ENCODE measurements at places on chromosomes 5 and 9. TPM values are rescaled to one million over a fixed set of nuclear protein-coding genes. Genes with fewer than 3 reads are reported as not detected.

DNA sequence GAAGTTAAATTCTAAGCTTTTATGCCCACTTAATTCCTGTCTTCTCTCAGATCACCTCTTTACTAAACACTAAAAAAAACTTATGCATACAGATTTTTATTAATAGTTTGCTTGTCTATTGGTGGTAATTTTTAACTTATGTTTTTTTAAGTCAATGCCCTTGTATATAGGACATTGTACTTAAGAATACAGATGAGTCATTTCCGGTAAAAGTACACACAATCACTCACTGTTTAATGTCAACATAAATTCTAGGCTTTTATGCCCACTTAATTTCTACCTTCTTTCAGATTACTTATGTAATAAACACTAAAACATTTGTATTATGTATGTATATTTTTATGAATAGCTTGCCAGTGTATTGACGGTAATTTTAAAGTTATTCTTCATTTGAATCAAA, 872.8 kb upstream of the CDH9 start:
- H3K27me3 ChIP-seq = no peaks in the 10 kb centered on the region
- H3K4me1 ChIP-seq = no peaks in the 10 kb centered on the region
- no peak for DNase-seq
- no peak overlapping the region for H3K27ac ChIP-seq
- no peak overlapping the region for H3K4me3 ChIP-seq
- H3K36me3 ChIP-seq = no peaks in the 10 kb centered on the region

DNA sequence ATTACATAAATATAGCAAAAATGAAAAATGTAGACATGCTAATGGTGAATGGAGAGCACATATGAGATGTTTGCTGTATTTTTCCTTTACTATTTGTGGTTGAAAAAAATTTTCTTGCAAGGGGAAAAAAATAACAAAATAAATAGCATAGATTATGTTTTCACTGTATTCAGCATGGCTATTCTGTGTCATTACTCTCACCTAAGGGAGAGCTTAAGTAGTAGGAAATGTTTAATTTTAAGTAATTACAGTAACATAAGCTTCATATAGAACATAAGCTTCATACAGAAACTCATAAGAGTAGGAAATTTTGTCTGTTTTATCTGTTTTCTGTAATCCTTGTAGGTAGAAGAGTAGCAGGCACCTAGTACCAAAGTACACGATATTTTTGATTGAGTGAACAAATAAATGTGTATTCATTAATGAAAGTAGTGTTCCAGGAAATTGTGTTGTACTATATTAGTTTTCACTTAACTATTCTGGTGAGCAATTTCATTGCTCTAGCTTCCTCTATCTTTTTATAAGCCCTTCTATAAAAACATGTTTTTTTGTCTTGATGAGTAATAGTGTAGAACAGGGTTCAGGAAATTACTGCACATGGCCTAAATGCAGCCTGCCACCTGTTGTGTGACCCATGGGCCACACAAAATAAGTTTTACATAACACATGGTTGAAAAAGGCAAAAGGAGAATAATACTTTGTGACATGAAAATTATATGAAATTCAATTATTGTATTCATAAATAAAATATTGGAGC, 1025.0 kb upstream of the CDH10 start:
- DNase-seq = no peak
- no peak overlapping the region for H3K27ac ChIP-seq
- H3K4me3 ChIP-seq = no peak overlapping the region

CACFD1 gene
- 18.8 TPM for total RNA-seq

DNA sequence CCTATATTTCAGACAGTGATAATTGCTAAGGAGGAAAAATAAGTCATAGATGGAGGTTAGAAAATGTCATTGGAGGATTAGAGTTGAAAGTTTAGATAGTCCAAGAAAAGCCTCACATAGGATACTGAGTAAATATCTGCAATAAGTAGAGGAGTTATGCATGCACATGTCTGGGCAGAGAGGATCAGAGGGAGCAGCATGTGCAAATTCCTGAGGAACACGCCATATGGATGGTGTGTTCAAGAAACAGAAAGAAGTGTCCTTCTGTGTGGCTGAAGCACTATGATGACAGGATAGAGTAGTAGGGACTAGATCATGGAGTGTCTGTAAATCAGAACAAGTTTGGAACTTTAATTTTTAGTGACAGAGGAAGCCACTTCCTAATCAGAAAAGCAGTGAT, 52.2 kb downstream of the SGCD start:
- no peak overlapping the region for H3K4me3 ChIP-seq
- H3K27ac ChIP-seq = no peak overlapping the region
- DNase-seq = no peak

- H3K4me3 ChIP-seq = no peak overlapping the region
- H3K27me3 ChIP-seq = no peaks in the 10 kb centered on the region
- peaks cover 11% of the 10 kb centered on the region for H3K4me1 ChIP-seq
- no peak overlapping the region for H3K27ac ChIP-seq
- H3K36me3 ChIP-seq = no peaks in the 10 kb centered on the region
- no peak for DNase-seq
Observed at GRCh38 chr5:147372191-147372590, 137.4 kb downstream of the STK32A start.

DNA sequence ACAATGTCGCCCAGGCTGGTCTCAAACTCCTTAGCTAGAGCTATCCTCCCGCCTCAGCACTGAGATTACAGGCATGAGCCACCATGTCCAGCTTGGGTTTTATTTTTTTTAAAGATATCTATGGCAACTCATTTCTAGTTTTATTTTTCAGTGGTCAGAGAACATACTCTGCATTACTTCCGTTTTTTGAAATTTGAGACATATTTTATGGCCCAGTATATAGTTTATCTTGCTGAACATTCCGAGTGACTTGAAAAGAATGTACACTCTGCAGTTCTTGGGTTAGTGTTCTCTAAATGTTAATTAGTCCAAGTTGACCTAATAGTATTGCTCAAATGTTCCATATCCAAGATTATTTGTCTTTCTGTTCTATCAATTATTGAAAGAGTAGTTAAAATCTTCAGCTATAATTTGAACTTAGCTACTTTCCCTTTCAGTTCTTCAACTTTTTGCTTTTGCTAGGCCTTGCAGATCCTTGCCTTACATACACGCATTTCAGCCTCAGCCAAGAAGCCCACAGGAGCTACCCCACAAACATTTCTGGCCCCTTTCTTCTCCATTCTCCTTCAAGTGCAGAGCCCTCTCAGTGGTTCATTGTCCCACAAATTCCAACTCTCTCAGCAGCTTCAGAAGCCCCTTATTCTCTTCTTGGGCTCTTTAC, 22.3 kb upstream of the SNAPC3 start:
- peak overlapping the region; percentile 97 for H3K27ac ChIP-seq
- DNase-seq = no peak
- no peaks in the 10 kb centered on the region for H3K27me3 ChIP-seq
- no peak overlapping the region for H3K4me3 ChIP-seq

DNA sequence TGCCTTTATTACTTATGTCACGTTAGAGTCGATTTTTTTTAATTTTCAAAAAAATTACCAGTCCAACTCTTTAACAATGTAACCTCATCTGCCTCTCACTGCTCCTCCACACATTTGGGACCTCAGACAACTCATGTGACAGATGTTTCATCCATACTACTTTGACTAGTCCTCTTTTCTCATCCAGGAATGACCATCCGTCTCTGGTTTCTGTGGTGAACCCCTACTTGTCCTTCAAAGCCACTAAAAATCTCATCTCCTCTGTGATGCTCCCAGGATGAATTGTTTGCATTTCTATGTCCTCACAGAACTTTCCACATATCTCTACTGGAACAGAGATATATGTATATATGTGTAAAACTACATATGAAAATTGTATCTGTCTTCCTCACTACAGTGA, 149.8 kb upstream of the ZNF462 start:
- no peak for DNase-seq
- H3K4me1 ChIP-seq = peaks cover 32% of the 10 kb centered on the region
- H3K27me3 ChIP-seq = no peaks in the 10 kb centered on the region
- H3K27ac ChIP-seq = no peak overlapping the region
- no peak overlapping the region for H3K4me3 ChIP-seq

- no peaks in the 10 kb centered on the region for H3K27me3 ChIP-seq
- no peak overlapping the region for H3K4me3 ChIP-seq
- H3K4me1 ChIP-seq = peaks cover 20% of the 10 kb centered on the region
- H3K27ac ChIP-seq = no peak overlapping the region
Observed at GRCh38 chr5:128673000-128673399, 135.0 kb upstream of the FBN2 start.

GRIA1 gene
- 0.77 TPM for total RNA-seq

DNA sequence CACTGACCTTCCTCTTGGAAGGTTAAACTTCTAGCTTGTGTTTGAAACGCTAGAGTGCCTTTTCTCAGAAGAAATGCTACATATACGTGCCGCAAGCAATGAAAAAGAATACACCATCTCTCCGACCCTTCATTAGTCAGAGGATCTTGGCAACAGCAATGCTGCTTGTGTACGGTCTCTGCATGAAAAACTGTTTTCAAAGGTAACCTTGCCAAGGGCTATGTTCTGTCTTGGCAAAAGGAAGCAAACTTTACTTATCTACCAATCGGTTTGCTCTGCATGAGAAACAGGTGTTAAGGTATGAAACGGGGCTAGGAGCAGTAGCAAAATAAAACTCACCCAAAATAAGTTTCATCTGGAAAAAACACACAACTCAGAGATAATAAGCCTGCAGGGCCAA, 297.8 kb downstream of the FBXL17 start:
- H3K36me3 ChIP-seq = peaks cover 4% of the 10 kb centered on the region
- no peak for DNase-seq
- H3K4me1 ChIP-seq = no peaks in the 10 kb centered on the region
- no peak overlapping the region for H3K4me3 ChIP-seq
- H3K27ac ChIP-seq = no peak overlapping the region

- peak overlapping the region; percentile 8 for H3K27ac ChIP-seq
- no peak overlapping the region for H3K4me3 ChIP-seq
- no peaks in the 10 kb centered on the region for H3K27me3 ChIP-seq
- H3K4me1 ChIP-seq = peaks cover 10% of the 10 kb centered on the region
- DNase-seq = no peak
Observed at GRCh38 chr5:146165460-146165859, 17.0 kb downstream of the LARS1 start.

GGTA1 gene
- total RNA-seq = 0.46 TPM

- no peak overlapping the region for H3K4me3 ChIP-seq
- no peak overlapping the region for H3K27ac ChIP-seq
- no peaks in the 10 kb centered on the region for H3K4me1 ChIP-seq
- H3K27me3 ChIP-seq = peaks cover 28% of the 10 kb centered on the region
- no peak for DNase-seq
- no peaks in the 10 kb centered on the region for H3K36me3 ChIP-seq
Observed at GRCh38 chr5:28493456-28493855, 1455.1 kb upstream of the CDH9 start.

VCAN gene
- total RNA-seq = 710 TPM

PAM gene
- 293 TPM for total RNA-seq

GRCh38 chr9:110748251-110748893, 79.8 kb downstream of the MUSK start:
- no peak for DNase-seq
- H3K4me3 ChIP-seq = no peak overlapping the region
- H3K27me3 ChIP-seq = no peaks in the 10 kb centered on the region
- H3K36me3 ChIP-seq = no peaks in the 10 kb centered on the region
- H3K27ac ChIP-seq = peak overlapping the region; percentile 67
- H3K4me1 ChIP-seq = peaks cover 58% of the 10 kb centered on the region

PCDHGA1 gene
- total RNA-seq = 0.10 TPM

DNA sequence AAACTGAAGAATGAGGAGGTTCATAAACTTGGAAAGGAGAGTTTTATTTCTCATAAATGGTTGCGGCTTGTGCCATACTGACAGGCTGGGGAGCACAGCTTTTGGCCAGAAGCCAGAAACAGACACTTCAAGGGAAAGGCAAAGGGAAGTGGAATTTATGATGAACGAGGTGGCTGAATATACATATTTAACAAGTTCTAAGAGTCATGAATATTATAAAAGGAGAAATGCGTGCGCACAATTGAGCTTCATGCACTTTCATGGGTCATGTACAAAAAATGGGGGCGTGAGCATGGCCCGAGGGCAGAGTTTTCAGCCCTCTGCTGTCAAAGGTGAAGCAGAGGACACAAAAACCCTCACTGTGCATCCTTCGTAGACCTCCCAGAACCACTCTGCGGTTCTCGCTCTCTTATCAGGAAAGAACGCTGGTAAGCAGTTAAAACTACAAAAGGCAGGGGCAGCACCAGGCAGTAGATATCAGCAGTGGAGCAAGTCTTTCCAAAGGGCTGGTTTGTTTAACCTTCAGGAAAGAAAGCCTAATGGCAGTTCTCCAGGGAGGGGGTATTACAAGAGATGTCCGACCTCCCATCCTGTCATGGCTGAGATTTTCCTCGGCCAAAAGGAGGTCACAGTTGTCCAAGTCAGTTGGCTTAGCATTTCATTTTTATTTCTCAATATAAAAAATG, 29.0 kb downstream of the AUH start:
- DNase-seq = no peak
- H3K4me1 ChIP-seq = peaks cover 9% of the 10 kb centered on the region
- peaks cover 5% of the 10 kb centered on the region for H3K36me3 ChIP-seq

Data from chondrocyte (in vitro differentiated cells).